Coronary artery (tissue), 2 donors: ENCODE measurements at places on chromosomes 2 and 18.

- DNase-seq: no peak
These were observed 51.3 kb upstream of the SLC1A4 start for GRCh38 chr2:64937687-64938491.

DNA sequence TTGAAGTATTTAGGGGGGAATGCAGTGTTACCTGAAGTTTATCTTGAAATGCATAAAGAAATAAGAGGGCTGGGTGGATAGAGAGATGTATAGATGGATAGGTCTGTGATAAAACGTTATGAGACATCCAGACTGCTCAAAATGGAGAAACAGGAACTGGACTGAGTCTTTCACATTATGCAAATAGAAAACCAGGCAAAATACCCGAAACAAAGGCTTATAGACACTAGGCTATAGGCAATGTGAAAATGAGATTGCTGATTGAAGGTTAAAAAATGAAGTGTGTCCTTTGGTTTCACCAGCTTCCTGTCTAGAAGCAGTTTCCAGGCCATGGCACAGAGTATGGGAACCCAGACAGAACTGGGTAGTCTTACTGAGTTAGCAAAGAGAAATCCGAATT is 24.9 kb upstream of the SLC3A1 start:
- no peak for DNase-seq

- DNase-seq: no peak
These were observed 27.5 kb downstream of the PMAIP1 start for GRCh38 chr18:59927246-59927825.

- DNase-seq: no peak
These were observed 824 bp upstream of the VPS54 start for GRCh38 chr2:64019975-64020528.

- DNase-seq: no peak
These were observed 61.8 kb downstream of the TBC1D8 start for GRCh38 chr2:101089419-101089818.

DNA sequence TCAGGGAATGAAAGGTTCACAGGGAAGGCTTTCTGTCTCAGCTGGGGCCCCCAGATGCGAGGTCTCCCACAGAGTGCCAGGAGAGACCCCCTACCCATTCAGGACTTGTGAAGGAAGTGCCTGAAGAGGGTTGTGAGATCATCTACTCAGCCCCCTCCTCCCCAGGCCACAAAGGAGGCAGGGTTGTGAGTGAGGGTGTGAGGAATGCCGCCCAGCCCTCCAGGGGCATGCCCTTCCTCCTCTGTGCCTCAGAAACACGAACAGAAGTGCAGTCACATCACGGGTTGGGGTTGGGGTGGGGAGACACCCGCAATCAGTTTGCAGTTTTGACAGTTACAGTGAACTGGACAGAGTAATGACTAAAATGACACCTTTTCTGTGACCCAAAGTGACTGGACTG is 5.0 kb downstream of the MAL start:
- no peak for DNase-seq

GRCh38 chr2:44889096-44889495 is 52.4 kb upstream of the SIX3 start:
- DNase-seq: no peak

DNA sequence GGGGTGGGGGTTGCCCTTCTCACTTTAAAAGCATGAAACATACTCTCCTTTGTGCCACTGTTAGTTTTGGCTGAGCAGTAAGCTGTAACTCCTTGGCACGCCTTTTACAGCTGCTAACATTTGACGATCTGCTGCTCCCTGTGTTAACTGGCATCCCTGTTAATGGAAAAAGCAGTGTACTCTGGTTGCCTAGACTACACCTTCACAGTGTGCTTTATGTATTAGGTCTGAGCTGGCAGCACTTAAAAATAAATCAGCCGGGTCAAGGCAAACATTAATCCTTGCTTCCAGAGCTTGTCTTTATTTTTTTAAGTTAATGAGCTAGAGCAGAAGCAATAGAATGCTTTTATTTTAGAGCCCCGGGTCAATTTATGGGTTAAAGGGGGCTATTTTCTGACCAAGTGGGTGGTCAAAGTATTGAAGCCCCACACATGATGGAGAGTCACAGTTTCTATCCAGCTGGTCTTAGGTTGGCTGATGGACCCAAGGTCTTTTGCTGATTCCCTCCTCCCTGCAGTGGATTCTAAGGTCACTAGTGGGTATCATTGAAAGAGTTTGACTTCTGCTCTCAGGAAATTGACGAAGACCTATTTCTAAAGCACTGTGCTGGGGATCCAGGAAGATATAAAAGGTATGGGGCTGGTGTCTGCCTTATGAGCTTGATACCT is 54.5 kb downstream of the CFAP221 start:
- no peak for DNase-seq

DNA sequence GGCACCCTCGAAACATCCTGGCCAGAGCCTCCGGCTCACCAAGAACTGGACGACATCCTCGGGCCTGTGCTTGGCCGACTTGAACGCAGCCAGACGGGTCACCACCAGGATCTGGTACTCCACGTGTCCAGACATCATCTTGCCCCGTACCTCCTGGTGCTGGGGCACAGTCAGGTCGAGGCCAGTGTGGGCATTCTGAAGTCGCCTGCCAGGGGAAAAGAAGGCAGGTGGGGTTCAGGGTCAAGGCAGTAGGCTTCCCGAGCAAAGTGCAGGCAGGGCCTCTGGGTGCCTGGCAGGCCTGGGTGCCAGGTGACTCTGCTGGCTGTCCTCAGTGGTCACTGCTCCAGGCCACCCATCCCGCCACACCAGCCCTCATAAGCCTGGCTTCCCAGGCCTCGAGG is 5.6 kb downstream of the HS1BP3 start:
- no peak for DNase-seq

DNA sequence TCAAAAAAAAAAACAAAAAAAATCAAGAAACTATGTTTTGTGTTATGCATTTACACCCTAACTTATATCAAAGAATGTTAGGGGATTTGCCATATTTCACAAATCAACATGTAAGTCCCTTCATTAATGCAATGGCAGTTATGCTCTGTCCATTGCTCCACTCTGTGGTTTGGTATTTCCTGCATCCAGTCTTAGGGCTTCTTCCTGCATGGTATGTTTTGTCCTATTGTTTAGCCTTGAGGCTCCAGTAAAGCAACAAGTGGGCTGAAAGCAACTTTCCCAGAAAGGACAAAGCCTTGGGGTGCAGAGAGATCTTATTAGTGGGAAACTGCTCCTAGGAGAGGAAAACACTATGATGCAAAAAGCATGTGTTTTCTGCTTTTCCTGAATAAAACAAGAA is 474.1 kb downstream of the IRS1 start:
- DNase-seq: no peak

- DNase-seq: no peak
These were observed 383.9 kb downstream of the ARHGAP15 start for GRCh38 chr2:143513081-143513480.

DNA sequence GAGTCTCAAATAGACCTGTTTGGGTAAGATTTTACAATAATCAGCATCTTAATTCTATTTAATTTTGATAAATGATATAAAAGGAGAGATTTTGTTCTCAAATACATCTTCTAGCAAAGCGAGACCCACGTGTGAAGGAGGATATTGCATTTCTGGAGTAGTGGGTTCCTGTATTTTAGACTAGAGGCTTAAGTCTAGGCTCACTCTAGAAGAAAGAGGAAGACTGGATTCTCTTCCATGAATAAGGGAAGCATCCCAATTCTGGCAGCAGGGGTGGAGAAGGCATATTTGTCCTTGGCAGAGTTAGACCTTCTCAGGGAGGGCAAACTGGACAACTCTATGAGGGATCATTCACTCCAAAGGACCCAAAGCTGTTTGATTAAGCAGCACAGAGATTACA is 11.3 kb upstream of the FAM228A start:
- DNase-seq: no peak

- no peak for DNase-seq
These were observed 15.6 kb downstream of the PHLPP1 start for GRCh38 chr18:62730941-62731340.

DNA sequence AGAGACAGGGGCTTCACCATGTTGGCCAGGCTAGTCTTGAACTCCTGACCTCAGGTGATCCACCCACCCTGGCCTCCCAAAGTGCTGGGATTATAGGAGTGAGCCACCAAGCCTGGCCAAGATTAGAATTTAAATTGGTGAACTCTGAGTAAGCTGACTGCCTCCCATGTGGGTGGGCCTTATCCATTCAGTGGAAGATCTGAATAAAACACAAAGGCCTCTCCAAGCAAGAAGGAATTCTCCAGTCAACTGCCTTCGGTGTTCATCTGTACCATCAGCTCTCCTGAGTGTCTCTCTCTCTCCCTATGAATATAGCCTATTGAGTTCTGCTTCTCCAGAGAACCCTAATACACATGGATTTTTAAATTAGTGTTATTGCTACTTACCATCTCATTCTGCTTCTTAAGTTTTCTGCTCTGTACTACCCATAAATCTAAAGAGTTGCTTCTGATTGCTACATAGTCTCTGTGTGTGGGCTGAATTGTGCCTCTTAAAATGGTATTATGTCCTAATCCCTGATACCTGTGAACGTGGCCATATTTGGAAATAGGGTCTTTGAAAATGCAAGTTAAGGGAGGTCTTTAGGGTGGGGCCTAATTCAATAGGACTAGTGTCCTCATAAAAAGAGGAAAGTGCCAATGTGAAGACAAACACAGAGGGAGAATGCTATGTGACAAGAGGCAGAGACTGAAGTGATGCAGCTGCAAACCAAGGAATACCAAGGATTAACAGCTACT is 36.3 kb downstream of the FBXO11 start:
- DNase-seq: no peak

DNA sequence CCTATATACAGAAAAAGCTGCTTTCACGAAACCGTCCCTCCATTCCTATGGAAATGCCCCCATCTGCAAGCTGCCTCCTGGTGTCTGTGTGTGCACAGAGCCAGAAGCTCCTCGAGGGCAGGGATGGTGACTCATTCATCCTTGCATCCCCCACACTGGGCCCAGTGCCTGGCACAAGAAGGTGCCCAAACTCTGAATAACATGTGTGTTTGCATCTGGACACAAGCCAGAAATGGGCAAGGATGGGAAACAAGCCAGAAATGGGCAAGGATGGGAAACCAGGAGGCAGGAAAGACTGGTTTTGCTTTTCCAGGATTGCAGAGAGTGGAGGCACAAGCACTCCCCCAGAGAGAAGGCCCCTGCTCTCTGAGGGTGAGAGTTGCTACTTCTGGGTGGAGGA is 313.9 kb downstream of the CELF4 start:
- no peak for DNase-seq

DNA sequence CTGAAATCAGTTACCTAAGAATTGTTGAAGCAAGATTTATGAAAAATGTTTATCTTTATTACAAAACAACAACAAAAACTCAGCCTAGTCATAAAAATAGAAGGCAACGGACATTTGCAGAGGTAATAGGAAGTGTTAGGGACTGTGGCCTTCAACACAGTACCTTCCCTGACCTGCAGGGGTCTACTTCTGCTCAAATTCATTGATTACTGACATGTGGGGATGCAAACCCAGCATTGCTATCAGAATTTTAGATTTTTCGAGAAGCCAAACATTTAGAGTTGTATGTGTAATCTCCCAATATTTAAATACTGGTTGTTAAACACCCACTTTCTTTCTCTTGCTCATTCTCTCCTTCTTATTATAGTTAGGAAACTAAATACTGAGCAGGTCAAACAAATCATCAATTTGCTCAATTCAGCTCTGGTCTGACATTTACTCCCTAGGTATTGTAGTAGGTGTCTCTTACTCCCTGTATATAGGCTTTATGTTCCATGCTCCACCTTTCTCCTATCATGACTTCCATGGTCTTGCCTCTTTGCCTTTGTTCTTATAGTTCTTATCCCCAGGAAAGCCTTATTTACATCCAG is 198.5 kb downstream of the UBE2E3 start:
- no peak for DNase-seq

- DNase-seq: no peak
These were observed 134.0 kb upstream of the LYPD1 start for GRCh38 chr2:132804051-132804450.

GRCh38 chr2:287911-288757 is at the start of gene ALKAL2:
Gene ALKAL2, minus strand, starts transcription at chr2:288091. Its CDS starts 256 bp downstream, at chr2:287835.
- DNase-seq: no peak

DNA sequence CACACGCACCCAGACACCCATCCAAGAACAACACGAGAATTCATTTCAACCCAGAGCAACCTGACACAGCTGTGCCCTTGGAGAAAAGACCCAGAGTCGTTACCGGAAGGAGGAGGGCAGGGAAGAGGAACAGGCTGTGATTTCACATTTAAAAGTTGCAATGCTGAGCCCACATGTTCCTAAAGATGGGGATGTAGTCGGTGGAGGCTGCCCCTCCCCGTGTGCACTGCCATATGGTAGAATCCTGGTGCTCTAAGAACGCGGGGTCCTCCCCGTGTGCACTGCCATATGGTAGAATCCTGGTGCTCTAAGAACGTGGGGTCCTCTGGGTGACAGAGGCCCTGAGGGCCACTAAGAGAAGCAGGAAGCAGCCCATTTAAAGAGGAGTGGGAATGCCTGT is 10.9 kb downstream of the MTERF4 start:
- DNase-seq: no peak

DNA sequence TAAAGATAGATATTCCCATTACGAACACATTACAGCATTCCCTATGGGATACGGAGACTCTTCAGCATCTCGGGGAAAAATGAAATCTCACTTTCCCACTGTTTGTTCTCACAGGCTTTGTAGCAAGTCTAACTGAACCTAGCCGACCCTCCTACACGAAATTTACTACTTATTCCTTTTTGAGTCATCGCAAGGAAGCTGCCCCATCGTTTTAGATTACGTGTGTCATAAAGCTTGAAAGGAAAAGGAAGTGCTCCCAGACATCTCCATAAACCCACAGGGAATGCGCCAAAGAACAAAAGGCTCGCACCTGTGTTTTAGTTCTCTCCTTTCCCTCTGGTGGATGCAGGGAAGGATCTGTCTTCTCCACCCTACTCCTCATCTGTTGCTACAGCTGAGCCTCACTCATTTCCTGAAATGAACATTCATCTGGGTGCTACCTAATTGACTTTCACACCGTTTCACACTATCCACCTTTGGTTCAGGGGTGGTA is 76.2 kb upstream of the STK39 start:
- DNase-seq: no peak

- no peak for DNase-seq
These were observed 237.6 kb downstream of the PRKCE start for GRCh38 chr2:45889053-45889452.

- DNase-seq: no peak
These were observed 188.2 kb downstream of the LTBP1 start for GRCh38 chr2:33134791-33135560.

DNA sequence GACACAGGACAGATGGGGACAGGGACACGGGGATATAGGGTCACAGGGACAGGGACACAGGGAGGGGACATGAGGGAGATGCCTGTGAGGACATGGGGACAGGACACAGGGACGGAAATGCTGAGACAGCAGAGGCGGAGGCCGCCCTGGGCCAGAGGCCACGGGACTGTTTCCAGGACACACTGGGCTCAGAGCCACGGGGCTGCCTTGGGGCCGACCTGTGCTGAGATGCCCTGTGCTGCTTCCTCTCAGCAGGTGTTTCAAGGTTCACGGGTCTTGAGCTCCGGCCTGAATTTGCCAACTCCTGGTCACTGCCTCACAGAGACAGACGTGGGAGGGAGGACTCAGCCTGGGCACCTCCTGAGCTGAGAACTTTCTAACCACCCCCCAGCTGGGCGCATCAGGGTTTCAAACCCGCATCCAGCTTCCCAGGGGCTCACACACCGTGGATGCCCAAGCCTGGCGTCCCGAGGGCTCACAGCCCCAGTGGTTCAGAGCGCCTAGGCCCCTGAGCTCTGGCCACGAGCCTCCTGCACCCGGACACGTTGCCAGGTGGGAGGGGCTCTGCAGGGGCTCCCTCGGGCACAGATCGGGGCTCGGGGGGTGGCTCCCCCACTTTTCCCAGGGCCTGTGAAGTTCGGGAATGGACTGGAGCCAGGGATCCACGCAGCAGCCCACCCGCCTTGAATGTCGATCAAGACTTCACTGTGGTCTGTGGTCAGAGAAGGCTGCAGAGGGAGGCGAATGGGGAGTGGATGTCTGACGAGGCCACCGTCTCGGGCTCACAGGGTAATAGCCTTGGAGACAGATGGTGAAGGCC is 64.1 kb downstream of the SLC66A2 start:
- DNase-seq: peak; percentile 65
